ENCODE measurements at places on chromosomes 5 and 9.

GRCh38 chr5:1515921-1516571, 7.7 kb downstream of the LPCAT1 start:
- peak; percentile 98 for DNase-seq

- DNase-seq: no peak
Measured at GRCh38 chr5:139849942-139850341, 54.3 kb downstream of the PSD2 start.

DNA sequence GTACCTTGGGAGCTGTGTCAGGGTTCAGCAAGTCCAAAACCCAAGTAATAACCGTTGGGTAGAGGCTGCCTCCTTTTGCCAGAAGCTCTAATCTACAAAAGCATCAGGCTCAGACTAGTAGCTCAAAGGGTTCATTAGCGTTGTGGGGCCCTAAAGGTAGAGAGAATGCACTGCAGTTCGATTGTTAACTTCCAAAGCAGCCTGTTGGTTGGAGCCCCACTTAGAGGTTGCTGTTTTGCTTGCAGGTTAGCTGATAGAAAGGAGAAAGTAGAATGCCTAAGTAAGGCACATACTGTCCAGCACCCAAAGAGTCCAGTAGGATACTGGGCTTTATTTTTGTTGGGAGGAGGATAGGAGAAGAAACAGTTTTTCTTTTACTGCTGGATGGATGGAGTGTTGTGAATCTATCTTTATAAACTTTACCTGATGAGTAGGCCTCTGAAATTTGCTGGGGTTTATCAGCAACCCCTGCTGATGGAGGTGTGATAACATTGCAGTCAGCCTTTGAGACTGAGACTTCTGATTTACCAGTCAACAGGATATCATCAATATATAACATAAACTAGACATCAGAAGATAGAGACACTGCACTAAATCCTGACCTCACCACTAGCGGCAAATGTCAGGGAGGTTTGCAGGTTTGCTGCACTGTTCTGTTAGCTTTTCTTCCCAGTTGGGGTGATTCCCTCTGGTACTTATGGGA, 34.8 kb downstream of the ZNF131 start:
- no peak for DNase-seq

DNA sequence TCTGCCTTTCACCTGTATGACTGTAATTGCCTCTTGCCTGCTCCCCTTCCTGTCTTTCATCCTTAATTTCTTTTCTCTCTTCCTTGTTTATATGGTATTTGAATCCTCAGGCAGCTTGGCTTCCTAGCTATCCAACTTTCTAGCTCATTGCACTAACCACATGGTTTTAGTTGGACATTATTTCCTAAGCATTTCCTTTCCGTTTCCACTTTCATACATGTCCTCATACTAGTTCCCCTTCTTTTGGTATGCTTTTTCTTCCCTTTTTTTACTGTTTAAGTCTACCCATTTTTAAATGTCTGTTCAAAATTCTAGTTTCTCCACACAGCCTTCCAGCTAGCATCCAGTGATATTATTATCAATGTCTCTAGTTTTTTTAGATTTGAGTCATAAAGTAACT, 6.6 kb downstream of the CWC27 start:
- DNase-seq: no peak

- no peak for DNase-seq
Measured at GRCh38 chr5:39631958-39632357, 207.2 kb upstream of the DAB2 start.

DNA sequence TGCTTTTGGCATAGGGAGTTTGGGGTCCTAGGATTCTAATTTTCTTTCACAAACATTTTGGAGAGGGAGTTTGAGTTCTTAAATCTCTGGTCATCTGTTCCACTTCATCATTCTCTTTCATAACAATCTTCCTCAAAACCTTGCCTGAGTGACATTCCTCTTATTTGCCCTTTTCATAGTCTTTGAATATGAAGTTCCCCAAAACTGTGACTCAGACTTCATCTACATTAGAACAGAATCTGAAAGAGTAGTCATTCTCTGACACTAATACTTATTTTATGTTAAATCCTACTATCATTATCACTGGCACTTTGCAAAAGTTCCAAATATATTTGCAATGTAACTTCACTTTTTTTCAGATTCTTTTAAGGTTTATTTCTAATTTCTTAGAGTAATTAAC, 163.8 kb downstream of the CDH10 start:
- DNase-seq: no peak

- DNase-seq: no peak
Measured at GRCh38 chr9:126499005-126499910, 114.5 kb upstream of the LMX1B start.

- DNase-seq: no peak
Measured at GRCh38 chr9:26781906-26782305, 110.7 kb downstream of the CAAP1 start.

DNA sequence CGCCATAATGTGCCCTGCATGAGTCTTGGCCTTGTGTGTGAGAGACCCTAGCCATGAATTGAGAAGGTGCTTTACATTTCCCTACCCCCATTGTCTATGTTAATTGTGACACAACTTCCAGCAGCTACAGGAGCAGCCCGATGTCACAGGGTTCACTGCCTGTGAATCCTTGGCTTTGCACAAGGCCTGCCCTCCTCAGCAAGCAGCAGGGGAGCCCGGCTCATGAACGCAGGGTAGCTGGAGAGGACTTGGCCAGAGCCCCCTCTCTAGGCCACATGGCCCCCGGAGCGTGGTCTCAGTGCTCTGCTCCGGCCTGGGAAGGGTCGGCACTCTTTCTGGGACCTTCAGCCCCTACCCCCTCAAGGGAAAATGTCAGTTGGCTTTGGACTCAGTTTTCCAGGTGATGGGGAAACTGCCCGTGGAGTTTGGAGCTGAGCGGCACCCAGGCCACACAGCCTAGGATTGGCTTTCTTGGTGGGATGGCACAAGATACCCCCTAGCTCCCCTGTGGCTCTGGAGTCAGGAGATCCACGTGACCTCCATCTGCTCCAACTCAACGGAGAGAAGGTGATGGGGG, 160.8 kb downstream of the DAB2IP start:
- no peak for DNase-seq

GRCh38 chr5:59328709-59329296, 564.7 kb downstream of the PDE4D start:
- DNase-seq: peak; percentile 31

DNA sequence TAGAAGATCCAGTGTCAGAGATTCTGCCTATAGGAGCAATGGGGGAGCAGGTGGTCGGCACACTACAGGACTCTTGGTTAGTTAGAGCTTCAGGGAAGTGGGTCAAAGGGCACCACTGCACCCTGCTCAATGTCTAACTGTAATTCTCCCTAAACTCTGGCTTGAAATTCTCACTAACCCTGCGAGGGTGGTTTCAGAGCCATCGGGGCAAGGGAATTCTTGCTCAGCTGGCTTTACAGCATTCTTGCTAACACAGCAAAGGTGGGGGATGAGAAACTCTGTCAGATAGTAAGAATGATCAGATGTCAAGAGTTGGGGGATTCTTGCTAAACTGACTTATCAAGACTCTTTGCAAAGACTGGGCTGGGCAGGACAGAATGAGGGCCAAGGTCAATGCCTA, 4.7 kb upstream of the ZNF354C start:
- no peak for DNase-seq

DNA sequence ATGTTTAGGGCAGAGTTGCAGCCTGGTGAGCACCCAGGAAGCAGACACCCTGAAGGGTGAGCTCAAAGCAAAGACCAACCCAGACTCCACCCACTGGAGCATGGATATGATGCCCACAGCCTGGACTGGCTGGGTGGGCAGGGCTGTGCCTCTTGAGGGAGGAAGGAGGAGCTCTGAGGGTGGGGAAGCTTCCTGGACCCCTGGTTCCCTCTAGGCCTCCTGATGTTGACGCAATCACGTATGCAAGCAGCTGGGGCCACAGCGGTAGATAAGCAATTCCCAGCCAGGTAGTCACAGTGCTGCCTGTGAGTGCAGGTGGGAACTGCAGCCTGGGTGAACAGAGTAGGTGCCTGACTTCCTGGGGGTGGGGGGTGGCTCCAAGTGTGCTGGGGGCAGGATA, 271.5 kb downstream of the CDK5RAP2 start:
- no peak for DNase-seq

Data from RCC 7860 (cell line).